Smooth muscle cell of the umbilical artery (primary cell): ENCODE measurements at places on chromosomes 13 and 19. TPM values are rescaled to one million over a fixed set of nuclear protein-coding genes. Genes with fewer than 3 reads are reported as not detected.

LILRA5 gene
- total RNA-seq: not detected in 2 replicates

NLRP12 gene
- total RNA-seq: under 0.01 TPM in 1 of 2 replicates, not detected in the other

C1QTNF9 gene
- total RNA-seq: not detected in 2 replicates

PRR12 gene
- 2.7 and 5.2 TPM in 2 replicates for total RNA-seq

KIR2DL1 gene
- total RNA-seq: not detected in 2 replicates

IGSF23 gene
- not detected in 2 replicates for total RNA-seq

KLK4 gene
- not detected in 2 replicates for total RNA-seq

CRX gene
- not detected in 2 replicates for total RNA-seq

TEKTIP1 gene
- total RNA-seq: not detected in 2 replicates

JAK3 gene
- 2.7 and 3.4 TPM in 2 replicates for total RNA-seq

ERVK3-1 gene
- total RNA-seq: 26.5 and 35.3 TPM in 2 replicates

CD70 gene
- total RNA-seq: not detected in 2 replicates

RAB3A gene
- 3.6 and 4.0 TPM in 2 replicates for total RNA-seq

CSNK1G2 gene
- total RNA-seq: 57.9 and 83.8 TPM in 2 replicates
